ENCODE measurements at places on chromosomes 5 and 9.
A peak's percentile ranks its signal among the peaks of the same experiment; 100 is the strongest.

- no peak for DNase-seq
These were observed 440.6 kb upstream of the PAPPA start for GRCh38 chr9:115712981-115713380.

DNA sequence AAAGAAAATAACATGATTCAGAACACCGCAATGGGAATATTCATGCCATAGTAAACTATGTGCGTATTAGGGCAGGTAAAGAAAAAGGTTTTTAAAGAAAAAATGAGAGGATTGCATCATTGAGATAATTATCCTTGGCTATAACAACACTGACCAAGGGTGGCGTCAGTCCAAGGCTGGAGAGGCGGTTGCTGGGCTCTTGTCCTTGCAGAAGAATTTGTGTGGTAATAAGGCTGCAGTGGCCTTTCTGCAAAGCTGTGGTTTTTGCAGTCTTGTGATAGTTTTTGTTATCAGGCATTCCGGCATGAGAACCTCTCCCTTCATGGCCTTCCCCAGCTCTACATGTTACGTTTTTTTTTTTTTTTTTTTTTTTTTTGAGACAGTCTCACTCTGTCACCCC lies 14.0 kb downstream of the BOD1 start:
- DNase-seq, result no peak

GRCh38 chr5:123455095-123455494 lies 31.9 kb upstream of the CEP120 start:
- DNase-seq, result peak; percentile 71

- no peak for DNase-seq
These were observed 165.3 kb downstream of the IRX2 start for GRCh38 chr5:2586016-2586715.

DNA sequence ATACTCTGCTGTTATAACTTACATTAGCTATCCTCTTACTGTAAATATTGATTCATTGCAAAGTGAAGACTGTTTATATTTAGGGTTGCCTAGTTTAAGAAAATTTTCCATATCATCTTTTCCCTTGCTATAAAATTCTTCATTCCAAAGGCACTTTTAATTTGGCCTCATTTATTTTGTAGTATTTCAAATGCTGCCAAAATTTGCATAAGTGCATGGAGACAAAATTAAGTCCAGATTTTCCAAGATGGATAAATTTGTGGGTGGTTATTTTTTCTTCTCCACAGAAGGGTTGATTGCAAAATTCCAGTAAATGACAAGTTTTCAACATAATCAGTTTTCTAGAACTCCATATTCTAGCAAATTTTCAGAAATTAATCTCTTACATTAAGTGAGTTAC lies 141.5 kb upstream of the MTAP start:
- DNase-seq, result no peak

- DNase-seq, result no peak
These were observed 41.4 kb downstream of the CPLANE1 start for GRCh38 chr5:37207802-37208201.

DNA sequence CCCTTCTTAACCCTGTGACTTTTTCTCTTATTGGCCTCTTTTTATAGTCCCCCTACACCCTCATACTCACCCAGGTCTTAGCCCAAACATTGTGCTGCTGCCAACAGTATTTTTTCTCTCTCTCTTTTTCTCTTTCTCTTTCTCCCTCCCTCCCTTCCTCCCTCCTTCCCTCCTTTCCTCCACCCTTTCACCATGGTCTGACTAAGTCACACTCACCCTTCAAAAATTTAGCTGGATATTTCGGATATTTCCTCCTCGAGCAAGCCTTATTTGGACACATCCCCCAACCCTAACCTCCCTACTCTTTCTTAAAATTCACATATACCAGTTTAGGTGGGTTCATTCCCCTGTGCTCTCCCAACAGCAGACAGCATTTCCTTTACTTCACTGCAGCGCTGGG lies 64.7 kb downstream of the FGF1 start:
- no peak for DNase-seq

- no peak for DNase-seq
These were observed 163.6 kb downstream of the ENC1 start for GRCh38 chr5:74476819-74477453.

- DNase-seq, result no peak
These were observed 51.3 kb downstream of the AK8 start for GRCh38 chr9:132826621-132827365.

DNA sequence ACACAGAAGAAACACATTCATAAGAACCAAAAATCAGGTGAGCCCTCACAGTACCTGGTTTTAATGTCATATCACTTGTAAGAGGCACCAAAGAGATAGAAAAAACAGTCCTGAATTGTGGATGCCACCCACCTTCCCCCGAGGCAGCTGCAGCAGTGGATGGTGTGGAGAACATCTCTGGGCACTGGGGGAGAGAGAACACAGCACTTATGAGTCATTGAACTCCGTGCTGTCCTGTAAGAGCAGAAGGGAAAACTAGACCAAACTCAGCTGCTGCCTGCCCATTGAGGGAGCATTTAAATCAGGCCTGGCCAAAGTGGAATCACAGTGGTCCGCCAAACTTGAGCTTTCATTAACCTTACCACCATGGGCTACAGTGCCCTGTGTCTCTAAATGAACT lies 296.2 kb downstream of the SPATA31D1 start:
- DNase-seq, result no peak

- no peak for DNase-seq
These were observed 199.6 kb downstream of the ERCC6L2 start for GRCh38 chr9:96075111-96075510.

GRCh38 chr9:78707080-78707479 lies 410.2 kb downstream of the PSAT1 start:
- no peak for DNase-seq

- no peak for DNase-seq
These were observed 94.3 kb upstream of the STK32A start for GRCh38 chr5:147140558-147140957.

DNA sequence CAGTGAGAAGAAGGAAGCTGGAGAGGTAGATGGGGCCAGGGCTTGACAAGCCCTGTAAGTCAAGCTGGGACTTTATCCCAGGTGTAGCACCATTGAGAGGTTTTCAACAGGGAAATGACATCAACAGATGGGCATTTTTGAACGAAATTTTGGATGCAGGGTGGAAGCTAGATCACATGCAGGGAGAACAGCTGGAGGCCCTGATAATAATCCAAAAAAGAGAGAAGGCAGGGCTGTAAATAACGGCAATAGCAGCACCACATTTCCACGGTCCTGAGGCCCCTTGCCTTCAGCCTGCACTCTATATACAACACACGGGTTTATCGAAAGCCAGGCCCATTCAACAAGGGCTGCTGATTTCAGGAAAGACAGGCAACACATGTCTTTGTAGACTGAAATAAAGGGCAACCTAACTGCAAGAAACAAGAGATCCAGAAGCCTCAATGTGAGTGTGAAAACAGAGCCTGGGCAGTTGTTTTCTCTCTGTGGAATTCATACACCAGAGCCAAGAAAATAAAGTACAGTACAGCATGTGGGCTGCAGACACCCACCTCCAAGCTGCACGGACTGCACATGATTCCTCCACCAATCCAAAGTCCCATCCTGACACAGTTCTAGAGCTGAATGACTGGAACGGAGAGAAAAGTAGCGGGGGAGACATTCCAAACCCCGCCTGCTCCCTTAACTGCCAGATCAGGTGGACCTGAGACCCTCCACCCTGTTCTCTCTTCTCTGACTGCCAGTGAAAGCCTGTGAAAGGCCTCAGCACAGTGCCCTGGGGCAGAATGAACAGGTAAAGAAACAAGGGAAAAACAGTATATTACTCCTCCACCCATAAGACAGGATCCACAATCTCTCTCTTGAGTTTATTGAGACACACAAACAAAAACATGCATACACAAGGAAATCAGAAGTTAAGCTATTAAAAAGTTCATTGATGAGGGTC lies 36.3 kb downstream of the KLHL3 start:
- peak; percentile 61 for DNase-seq

- no peak for DNase-seq
These were observed 139.9 kb downstream of the ZNF608 start for GRCh38 chr5:124606543-124606942.

- peak; percentile 1 for DNase-seq
These were observed 69.3 kb downstream of the TRIM36 start for GRCh38 chr5:115100319-115100955.

DNA sequence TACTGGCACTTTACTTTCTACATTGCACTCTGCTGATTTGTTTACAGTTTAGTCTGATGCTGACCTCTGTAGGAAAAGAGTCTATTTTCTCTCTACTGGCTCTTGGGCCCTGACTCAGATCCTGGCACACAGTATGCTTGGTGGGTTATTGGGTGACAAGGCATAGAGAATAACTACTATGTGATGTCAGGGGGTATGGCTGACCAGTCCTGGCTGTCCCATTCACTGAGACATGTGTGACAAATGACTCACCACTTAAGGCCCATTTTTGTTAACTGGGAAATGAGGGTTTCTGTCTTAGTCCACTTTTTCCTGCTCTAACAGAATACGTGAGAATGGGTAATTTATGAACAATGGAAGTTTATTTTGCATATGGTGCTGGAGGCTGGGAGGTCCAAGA lies 66.4 kb downstream of the DAPK1 start:
- no peak for DNase-seq

- no peak for DNase-seq
These were observed 6.6 kb downstream of the BARX1 start for GRCh38 chr9:93948441-93949072.

DNA sequence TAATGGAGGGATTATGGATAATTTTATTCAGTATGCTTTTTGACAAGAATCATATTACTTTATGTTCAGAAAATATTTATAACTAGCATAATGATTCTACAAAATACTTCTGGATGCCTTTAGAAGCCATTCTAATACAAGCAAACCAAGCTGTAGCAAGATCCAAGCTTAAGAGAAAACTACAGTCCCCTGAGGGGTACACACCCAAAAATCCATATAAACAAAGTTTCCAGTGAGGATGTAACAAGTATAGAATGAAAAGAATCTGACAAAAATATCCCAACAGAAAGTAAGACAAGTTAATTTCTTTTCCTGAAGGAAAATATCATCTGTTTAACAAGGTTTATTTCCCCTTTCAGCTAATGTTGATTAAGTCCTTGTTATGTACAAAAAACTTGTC lies 53.9 kb downstream of the MLLT3 start:
- DNase-seq, result no peak

- DNase-seq, result no peak
These were observed 34.8 kb downstream of the ITGA2 start for GRCh38 chr5:53023969-53024368.

GRCh38 chr9:89360465-89360864 lies 42.2 kb downstream of the SECISBP2 start:
- DNase-seq, result peak; percentile 8

DNA sequence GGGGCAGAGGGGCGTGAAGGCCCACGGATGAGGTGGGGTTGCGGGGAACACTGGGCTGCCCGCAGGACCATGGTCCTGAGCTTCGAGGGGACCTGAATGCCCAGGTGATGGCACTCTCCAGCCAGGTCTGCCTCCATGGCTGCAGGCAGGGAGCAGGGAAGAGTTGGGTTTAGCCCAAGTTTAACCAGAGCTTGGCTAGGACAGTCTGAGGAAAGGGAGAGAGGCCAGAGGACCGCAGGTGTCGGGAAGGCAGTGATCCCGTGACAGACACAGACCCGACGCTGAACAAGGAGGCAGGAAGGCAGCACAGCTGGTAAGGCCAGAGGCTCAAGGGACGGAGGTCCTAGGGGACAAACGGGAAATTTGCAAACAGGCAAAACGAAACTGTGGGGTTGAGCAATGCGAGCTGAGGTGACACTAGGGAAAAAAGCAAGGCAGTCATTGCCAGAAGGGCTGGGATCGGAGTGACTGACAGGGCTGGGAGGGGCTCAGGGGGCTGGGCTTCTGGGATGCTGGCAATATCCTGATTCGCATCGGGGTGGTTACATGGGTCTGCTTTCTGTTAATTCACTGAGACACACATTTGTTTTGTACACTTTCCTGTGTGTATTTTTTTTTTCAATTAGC lies 25.0 kb downstream of the ARPC5L start:
- no peak for DNase-seq

DNA sequence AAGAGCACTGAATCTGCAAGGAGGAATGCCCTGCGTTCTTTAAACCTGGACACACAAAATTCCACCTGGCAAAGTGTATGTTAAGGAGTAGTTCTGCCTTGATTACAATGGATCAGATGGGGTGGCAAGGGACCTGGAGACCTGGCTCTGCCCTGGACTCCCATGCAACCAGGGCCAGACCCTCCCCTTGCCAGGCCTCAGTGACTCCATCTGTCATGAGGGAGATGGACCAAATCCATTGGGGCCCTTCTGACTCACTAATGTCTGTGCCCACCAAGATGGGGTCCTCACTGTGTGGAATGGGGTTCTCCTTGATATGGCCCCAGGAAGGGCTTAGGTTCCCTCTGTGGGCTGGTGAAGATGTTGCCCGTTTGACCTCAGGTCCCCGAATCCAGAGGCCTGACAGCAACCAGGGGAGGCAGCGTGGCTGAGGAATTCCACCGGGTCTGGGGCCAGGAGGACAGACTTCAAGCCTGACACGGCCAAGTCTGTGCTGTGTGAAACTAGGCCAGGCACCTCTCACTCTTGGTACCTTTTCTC lies 100.3 kb downstream of the PAX5 start:
- no peak for DNase-seq

GRCh38 chr5:119410448-119411159 lies 41.7 kb upstream of the HSD17B4 start:
- DNase-seq, result no peak

DNA sequence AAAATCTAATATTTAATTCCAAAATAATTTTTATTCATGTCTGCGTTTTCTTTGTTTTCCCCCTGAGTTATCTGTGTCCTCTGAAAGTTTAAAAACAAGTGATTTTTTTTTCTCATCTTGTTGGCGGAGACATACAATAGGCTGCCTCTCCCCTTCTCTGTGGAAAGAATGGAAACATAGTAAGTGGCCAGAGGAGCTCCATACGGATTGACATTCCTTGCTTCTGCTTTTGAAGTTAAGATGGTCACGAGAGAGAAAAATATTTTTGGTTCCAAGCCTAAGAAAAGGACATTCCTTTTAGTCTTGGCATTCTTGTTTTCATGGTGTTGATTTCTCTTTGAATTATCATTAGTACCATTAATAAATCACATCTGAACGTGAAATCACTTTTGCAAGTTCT lies 28.3 kb downstream of the ZNF462 start:
- DNase-seq, result no peak

DNA sequence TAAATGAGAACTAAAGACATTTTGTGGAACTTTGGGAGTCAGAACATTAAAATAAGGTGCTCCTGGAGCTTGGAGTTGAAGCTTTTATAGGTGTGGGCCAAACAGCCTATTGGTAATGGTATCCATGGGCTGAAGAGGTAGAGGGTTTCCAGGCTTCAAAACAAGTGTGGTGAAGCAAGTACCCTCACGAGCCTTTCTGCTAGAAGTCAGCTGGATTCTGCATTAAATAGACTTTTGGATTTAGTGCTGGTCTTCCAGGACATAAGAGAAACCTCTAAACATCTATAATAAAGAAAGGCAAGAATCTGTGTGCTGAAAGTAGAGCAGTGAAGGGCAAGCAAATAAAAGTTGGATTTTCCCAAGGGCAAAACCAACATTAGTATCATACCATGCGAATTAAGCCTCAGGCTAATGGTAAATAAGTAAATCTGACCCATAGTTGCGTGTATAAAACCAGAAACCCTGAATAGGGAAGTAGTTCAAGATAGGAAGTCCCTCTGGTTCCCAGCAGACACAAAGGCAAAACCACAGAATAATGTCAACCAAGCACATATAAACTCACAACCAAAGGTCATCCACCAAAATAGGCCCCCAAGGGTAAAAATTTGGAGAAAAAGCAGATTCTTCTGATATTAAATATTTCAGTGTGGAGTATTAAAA lies 306.3 kb downstream of the TLE4 start:
- DNase-seq, result no peak

All from NCI-H2171 treated with DMSO at 0.1 percent for 48 hours (cell line).